ENCODE measurements at places on chromosomes 2 and 18. TPM values are rescaled to one million over a fixed set of nuclear protein-coding genes. Genes with fewer than 3 reads are reported as not detected.

DNA sequence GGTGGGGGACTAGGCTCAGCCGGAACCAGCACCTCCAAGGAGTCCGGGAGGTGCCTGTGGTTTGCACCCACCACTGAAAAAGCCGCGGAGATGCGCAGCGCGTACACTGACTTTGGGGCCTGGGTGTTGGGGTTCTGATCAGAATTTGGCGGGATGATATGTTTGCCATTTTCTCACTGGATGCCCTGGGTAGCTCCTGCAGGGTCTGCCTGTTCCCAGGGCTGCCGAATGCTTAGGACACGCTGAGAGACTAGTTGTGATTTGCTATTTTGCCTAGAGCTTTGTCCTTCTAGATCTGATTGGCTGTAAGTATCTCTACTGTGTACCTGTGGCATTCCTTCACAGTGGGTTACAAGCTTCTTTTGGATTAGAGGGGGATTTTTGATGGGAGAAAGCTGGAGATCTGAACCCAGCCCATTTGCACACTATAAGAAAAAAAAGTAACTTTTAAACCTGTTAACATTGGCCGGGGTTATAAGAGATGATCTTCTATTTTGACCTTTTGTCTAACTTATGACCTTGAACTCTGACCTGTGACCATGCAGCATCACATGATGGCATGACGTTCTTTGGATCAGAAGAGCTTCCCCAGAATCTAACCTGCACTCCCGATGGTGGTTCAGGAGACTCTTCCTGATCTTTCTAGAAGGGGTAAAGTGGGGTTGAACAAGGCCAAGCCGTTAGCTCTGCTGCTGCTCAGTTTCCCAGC lies 1.6 kb downstream of the KCNE4 start:
- H3K4me3 ChIP-seq, result peak overlapping the region; percentile 49
- no peaks in the 10 kb centered on the region for H3K36me3 ChIP-seq
- peaks cover 12% of the 10 kb centered on the region for H3K4me1 ChIP-seq
- no peak for DNase-seq
- no peaks in the 10 kb centered on the region for H3K27me3 ChIP-seq
- peak overlapping the region; percentile 76 for H3K27ac ChIP-seq

MEP1B gene
- not detected for total RNA-seq

DNA sequence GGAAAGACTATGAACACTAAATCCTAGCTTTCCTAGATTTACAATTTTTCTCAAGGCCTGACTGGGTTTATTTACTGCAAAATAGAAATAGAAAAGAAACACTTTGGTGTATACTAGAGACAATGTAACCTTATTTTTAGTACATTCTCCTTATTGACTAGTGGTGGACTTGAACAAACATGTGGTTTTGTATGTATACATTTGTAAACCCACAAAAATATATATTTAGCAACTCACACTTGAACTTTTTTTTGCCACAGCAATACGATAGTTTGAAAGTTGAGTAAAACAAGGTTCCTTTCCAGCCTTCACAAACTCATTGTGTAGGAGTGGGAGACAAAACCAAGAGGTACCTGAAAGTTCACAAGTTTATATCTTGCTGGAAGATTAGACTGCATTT lies 1633.4 kb upstream of the LRRTM1 start:
- no peak for DNase-seq
- H3K4me3 ChIP-seq, result no peak overlapping the region
- H3K27me3 ChIP-seq, result no peaks in the 10 kb centered on the region
- H3K4me1 ChIP-seq, result no peaks in the 10 kb centered on the region

CDH20 gene
- total RNA-seq, result 0.24 TPM

UGT1A8 gene
- total RNA-seq, result not detected

WIPF1 gene
- 84.4 TPM for total RNA-seq

SERPINB4 gene
- total RNA-seq, result not detected

DNA sequence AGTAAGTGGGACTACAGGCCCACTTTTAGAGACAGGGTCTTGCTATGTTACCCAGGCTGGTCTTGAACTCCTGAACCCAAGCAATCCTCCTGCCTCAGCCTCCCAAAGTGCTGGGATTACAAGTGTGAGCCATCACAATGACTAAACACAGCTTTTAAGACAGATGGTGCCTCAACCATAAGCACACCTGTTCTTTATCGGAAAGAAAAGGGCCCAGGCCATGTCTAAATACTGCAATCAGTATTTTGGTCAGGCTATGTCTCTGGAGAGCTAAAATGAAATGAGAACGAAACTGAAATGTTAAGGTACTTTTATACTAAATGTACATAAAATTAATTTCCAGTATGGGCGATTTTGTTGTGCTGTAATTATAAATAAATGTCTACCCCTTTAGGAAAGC lies 69.5 kb upstream of the SPTBN1 start:
- peak overlapping the region; percentile 77 for H3K27ac ChIP-seq
- H3K27me3 ChIP-seq, result no peaks in the 10 kb centered on the region

GRCh38 chr2:9163306-9164111 lies 43.1 kb upstream of the ASAP2 start:
- no peaks in the 10 kb centered on the region for H3K36me3 ChIP-seq
- H3K27ac ChIP-seq, result no peak overlapping the region
- peaks cover 16% of the 10 kb centered on the region for H3K4me1 ChIP-seq
- no peaks in the 10 kb centered on the region for H3K27me3 ChIP-seq
- DNase-seq, result no peak
- no peak overlapping the region for H3K4me3 ChIP-seq

GRCh38 chr2:57429831-57430230 lies 616.8 kb upstream of the VRK2 start:
- no peak overlapping the region for H3K27ac ChIP-seq
- no peaks in the 10 kb centered on the region for H3K27me3 ChIP-seq
- DNase-seq, result no peak
- H3K4me3 ChIP-seq, result no peak overlapping the region
- H3K36me3 ChIP-seq, result no peaks in the 10 kb centered on the region

DNA sequence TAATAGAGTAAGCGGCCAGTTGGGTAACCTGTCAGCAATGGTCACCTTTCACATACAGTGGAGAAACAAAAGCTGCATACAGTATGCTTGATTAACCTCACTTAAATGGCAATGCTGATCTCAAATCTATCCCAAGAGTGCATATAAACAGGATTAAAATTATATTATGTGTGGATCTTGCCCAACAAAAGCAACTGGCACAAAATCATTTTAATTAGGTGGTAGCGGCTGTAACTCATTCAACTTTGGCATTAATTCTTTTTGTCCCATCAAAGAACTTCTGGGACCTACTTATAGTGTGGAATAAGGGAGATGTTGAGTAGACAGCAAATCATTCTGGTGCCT lies 167.8 kb upstream of the VRK2 start:
- no peak overlapping the region for H3K4me3 ChIP-seq
- no peak for DNase-seq
- H3K27ac ChIP-seq, result no peak overlapping the region
- H3K4me1 ChIP-seq, result no peaks in the 10 kb centered on the region
- no peaks in the 10 kb centered on the region for H3K36me3 ChIP-seq

GRCh38 chr2:200258081-200258480 lies 48.4 kb upstream of the SPATS2L start:
- no peak for DNase-seq
- H3K4me1 ChIP-seq, result peaks cover 12% of the 10 kb centered on the region
- H3K36me3 ChIP-seq, result no peaks in the 10 kb centered on the region

DNA sequence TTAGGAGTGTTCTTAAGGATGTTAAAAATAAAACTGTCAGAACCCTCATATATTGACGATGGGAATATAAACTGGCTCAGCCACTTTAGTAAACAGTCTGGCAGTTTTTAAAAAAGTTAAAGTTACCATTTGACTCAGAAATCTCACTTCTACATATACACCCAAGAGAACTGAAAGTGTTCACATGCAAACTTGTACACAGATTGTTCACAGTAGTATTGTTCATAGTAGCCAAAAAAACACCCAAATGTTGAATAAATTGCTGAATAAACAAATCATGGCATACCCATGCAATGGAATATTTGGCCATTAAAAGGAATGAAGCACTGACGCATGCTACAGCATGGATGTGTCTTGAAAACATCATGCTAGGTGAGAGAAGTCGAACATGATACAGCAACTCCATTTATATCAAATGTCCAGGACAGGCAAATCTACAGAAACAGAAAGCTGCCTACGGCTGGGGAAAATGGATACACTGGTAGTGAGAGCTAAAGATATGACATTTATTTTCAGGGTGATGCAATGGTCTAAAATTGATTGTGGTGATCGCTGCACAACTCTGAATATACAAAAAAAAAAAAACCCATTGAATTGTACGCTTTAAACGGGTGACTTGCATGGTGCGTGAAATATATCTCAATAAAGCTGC lies 10.1 kb downstream of the RPL31 start:
- H3K27ac ChIP-seq, result no peak overlapping the region
- no peak overlapping the region for H3K4me3 ChIP-seq
- DNase-seq, result no peak
- peaks cover 4% of the 10 kb centered on the region for H3K4me1 ChIP-seq
- peaks cover 71% of the 10 kb centered on the region for H3K36me3 ChIP-seq

DNA sequence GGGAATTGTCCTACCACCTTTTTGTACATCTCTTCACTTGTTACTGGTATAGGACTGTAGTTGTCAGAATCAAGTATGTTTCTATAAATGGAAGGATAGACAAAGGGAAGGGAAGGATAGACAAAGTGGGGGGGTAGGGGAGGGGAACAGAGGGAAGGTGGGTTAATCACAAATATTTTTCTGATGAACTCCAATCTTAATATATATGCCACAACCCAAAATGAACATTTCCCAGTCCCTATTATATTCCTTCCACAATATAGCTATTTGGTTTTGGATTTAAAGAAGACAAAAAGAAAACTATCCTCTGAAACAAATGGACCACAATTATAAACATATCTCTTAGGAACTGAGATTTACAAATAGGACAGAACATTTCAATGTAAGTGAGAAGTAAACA lies 329.4 kb downstream of the EXOC6B start:
- no peaks in the 10 kb centered on the region for H3K36me3 ChIP-seq
- no peaks in the 10 kb centered on the region for H3K27me3 ChIP-seq
- H3K27ac ChIP-seq, result no peak overlapping the region
- no peak for DNase-seq
- H3K4me1 ChIP-seq, result no peaks in the 10 kb centered on the region

CD8B2 gene
- total RNA-seq, result 0.21 TPM

GRCh38 chr2:38515155-38516074 lies 87.3 kb downstream of the HNRNPLL start:
- H3K36me3 ChIP-seq, result no peaks in the 10 kb centered on the region
- H3K27ac ChIP-seq, result peak overlapping the region; percentile 77
- peak; percentile 77 for DNase-seq
- H3K4me3 ChIP-seq, result peak overlapping the region; percentile 35
- no peaks in the 10 kb centered on the region for H3K27me3 ChIP-seq

DNA sequence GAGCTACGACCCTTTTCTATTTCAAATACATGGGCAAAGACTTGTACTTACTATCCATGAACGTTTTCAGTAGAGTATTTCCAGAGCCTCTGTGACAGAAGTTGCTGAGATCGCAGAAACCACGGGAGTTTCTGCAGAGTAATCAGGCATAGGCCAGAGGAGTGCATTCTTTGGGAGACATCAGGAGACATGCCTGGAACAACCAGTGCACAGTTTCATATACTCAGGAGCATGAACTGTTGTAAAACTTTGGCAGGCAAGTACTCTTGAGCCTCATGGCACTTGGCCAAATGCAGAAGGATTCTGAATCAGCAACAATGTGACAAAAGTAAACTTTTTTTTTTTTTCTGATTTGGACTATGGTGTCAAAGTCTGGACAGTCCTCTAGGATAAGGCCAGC lies 307.1 kb downstream of the GRB14 start:
- no peaks in the 10 kb centered on the region for H3K27me3 ChIP-seq
- H3K27ac ChIP-seq, result no peak overlapping the region
- H3K4me1 ChIP-seq, result no peaks in the 10 kb centered on the region
- no peak for DNase-seq
- H3K4me3 ChIP-seq, result no peak overlapping the region
- no peaks in the 10 kb centered on the region for H3K36me3 ChIP-seq

DYNAP gene
- total RNA-seq, result not detected

RNPEPL1 gene
- total RNA-seq, result 102 TPM

- no peak for DNase-seq
- H3K36me3 ChIP-seq, result no peaks in the 10 kb centered on the region
- no peaks in the 10 kb centered on the region for H3K4me1 ChIP-seq
- no peak overlapping the region for H3K27ac ChIP-seq
- no peak overlapping the region for H3K4me3 ChIP-seq
- no peaks in the 10 kb centered on the region for H3K27me3 ChIP-seq
Observed at GRCh38 chr18:34261865-34262780, 37.4 kb upstream of the NOL4 start.

DNA sequence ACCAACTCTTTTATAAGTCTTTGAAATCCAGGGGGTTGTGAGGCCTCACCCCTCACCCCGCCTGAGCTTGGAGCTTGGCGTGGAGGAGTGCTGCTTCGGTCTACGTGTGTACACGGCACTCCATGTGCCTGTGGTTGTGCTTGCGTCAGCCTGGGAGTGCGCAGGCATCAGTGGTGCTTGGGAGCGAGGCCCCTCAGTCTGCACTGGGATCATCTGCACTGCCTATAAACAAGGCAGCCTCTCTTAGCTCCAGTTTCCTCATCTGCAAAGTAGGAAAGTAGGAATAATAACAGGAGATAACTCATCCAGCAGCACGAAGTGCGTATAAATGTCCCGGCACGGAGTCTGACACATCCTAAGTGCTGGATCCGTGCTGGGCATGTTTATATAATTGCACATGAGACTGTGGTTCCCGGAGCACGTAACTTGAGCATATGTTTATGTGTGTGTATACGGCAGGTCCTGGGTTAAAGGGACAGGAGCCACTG lies 1.2 kb downstream of the GYPC start:
- peak overlapping the region; percentile 96 for H3K27ac ChIP-seq
- peak; percentile 63 for DNase-seq
- H3K27me3 ChIP-seq, result no peaks in the 10 kb centered on the region
- H3K4me1 ChIP-seq, result peaks cover 69% of the 10 kb centered on the region
- no peaks in the 10 kb centered on the region for H3K36me3 ChIP-seq

DNA sequence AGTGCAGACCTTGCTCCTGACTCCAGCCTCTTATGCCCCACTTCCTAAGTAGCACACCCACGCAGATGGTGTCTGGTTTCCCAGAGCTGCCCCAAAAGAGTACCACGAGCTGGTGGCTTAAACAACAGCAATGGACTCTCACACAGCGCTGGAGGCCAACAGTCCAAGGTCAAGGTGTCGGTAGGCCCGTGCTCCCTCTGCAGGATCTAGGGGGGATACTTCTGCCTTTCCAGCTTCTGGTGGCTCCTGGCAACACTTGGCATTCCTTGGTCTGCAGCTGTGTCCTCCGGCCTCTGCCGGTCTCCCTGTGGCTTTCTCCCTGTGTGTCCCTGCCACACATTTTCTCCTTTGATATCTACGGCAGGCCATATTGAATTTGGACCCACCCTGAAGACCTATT lies 99.0 kb downstream of the TSHZ1 start:
- H3K27me3 ChIP-seq, result no peaks in the 10 kb centered on the region
- H3K4me1 ChIP-seq, result no peaks in the 10 kb centered on the region
- no peak overlapping the region for H3K27ac ChIP-seq
- DNase-seq, result no peak
- no peaks in the 10 kb centered on the region for H3K36me3 ChIP-seq
- no peak overlapping the region for H3K4me3 ChIP-seq

GRCh38 chr2:26905341-26906198 lies 57.6 kb downstream of the DPYSL5 start:
- H3K4me1 ChIP-seq, result no peaks in the 10 kb centered on the region
- H3K27me3 ChIP-seq, result peaks cover 4% of the 10 kb centered on the region
- no peak overlapping the region for H3K27ac ChIP-seq
- H3K36me3 ChIP-seq, result no peaks in the 10 kb centered on the region
- no peak overlapping the region for H3K4me3 ChIP-seq
